Brain pericyte (primary cell): ENCODE measurements at places on chromosomes 5 and 9.

GRCh38 chr5:176542135-176542595 lies 5.0 kb upstream of the RNF44 start:
- DNase-seq = no peak

- DNase-seq = no peak
Observed at GRCh38 chr5:620152-620551, 8.0 kb downstream of the CEP72 start.

DNA sequence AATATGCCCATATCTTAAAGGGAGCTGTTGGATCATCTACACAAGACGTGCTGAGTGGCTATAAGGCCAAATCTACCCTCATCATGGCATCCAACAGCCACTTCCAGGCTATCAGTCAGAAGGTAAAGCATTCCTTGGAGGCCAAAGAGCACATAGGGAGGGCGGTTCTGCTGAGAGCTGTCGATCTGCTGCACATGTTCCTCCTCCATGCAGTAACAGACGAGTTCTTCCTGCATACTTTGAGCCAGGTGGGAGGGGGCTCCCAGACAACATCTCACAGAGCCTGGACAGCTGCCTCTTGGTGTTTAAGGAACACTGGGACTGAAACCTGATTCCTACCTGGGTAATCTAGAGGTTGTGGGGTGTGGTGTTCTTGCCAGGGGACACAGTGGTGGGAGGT lies 93.3 kb upstream of the RAI14 start:
- no peak for DNase-seq

DNA sequence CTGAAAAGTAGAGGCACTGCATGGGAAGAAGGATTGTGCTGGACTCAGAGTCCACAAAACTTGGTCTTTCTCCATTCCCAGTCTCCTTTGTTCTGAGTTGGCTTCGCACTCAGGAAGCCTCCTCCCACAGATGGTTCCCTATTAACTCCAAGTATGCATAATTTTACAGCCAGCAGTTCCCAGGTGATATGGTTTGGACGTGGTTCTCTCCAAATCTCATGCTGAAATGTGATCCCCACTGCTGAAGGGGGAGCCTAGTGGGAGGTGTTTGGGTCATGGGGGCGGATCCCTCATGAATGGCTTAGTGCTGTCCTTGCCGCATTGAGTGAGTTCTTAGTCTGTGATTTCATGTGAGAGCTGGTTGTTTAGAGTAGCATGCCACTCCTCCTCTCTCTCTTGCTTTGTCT lies 86.6 kb downstream of the FEM1C start:
- no peak for DNase-seq

GRCh38 chr9:127216210-127216887 lies 48.2 kb upstream of the GARNL3 start:
- DNase-seq = no peak

DNA sequence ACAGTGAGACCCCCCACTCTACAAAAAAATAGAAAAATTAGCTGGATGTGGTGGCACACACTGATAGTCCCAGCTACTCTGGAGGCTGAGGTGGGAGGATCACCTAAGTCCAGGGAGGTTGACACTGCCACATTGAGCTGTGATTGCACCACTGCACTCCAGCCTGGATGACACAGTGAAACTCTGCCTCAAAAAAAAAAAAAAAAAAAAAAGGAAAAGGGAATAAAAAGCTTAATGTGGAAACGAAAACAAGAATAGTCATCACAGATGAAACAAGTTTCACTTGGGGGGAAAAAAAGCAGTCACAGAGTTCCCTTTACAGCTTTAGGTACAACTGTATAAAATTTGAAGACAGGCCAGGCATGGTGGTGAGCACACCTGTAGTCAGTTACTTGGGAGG lies 84.2 kb downstream of the FNBP1 start:
- DNase-seq = no peak

DNA sequence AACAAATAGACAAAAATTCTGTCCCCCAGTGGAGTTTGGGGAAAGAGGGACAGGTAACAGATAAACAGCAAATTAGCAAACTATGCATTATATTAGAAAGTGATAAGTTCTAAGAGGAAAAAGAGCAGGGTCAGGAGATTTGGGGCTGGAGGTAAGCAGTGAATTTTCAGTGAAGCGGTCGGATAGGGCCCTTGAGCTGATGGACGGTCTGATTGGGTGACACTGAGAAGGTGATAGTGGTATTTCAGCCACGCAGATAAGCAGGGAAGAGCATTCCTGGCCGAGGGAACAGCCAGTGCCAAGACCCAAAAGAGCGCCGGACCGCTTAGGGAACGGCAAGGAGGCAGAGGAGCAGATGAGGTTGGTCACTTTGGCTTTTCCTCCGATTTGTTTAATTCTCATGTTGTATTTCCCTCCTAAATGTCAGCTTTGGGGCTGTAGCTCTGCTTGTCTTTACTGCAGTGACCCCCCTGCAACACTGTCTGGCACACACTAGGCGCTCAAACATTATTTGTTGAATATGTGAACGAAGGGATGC lies 1.1 kb upstream of the PTPN3 start:
- no peak for DNase-seq

DNA sequence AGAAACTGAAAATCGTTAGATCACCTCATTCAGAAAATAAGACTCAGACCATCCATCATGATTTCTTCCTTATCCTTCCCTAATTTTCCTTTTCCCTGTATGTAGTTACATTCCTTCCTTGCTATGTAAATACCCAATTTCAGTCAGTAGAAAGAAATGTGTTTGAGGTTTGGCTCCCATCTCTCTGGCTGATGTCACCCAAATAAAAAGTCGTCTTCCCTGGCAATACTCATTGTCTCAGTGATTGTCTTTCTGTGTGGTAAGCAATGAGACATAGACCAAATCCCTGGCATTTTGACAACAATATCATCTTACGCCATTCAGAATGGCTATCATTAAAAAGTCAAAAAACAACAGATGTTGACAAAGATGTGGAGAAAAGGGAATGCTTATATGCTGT lies 303.9 kb upstream of the EDIL3 start:
- peak; percentile 52 for DNase-seq

- no peak for DNase-seq
Observed at GRCh38 chr5:107772418-107773310, 101.9 kb upstream of the EFNA5 start.

- no peak for DNase-seq
Observed at GRCh38 chr9:136554870-136555269, 9.0 kb upstream of the NOTCH1 start.

- no peak for DNase-seq
Observed at GRCh38 chr5:152932621-152933020, 527.5 kb upstream of the NMUR2 start.

GRCh38 chr9:70427161-70427945 lies 12.9 kb upstream of the KLF9 start:
- no peak for DNase-seq

GRCh38 chr5:143214890-143215289 lies 188.6 kb downstream of the NR3C1 start:
- DNase-seq = no peak

DNA sequence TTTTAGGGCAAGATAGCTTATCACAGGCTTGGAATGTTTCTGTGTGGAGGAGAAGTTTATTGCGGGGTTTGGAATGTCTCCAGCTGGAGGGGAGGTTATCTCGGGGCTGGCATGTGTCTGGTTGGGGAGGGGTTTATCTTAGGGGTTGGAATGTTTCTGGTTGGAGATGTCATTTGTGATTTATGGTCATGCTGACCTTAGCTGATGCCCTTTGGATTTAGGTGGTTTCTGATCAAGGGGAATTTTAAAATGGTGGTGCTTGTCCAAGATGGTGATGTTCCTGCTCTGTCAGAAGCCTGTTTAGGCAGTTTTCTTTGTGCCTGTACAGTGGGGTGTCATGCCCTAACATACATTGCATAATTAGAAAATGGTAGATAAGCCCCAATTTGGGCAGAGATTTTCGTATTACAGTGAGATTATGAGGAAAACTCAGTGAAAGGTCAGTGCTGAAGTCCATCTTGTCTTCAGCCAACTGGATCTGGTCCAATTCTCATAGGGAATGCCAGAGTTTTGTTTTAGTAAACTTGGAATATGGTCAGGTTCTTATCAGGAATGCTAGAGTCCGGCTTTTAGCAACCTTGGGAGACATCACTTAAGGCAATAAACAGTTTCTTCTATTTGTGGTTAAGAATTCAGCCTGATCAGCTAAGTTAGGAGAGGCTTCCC lies 14.3 kb downstream of the CDK20 start:
- DNase-seq = no peak

DNA sequence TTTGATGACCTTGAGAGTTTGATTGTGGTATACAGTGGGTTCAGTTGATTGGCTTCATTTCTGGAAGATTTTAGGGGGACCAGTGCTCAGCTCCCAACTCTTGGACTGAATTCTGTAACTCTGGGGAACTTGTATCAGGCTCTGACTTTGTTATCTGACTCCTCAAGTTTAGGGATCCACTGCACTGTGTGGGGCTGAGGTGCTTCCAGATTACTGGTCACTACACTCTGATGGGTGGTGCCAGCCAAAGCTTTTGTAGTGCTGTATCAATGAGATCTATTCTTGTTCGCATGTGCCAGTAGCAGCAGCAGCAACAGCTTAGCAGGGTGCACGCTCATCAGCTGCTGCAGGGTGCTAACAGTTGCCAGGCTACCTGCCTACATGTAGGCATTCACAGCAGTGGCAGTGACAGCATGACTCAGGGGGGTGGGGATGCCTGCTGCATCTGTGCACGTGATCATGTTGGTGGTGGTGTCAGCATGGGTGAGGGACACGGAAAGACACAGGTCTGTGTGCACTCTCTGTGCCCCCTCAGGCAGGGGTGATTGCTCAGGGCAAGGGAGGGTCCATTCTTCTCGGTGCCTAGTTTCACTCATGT lies 438.8 kb upstream of the SEMA6A start:
- DNase-seq = no peak

DNA sequence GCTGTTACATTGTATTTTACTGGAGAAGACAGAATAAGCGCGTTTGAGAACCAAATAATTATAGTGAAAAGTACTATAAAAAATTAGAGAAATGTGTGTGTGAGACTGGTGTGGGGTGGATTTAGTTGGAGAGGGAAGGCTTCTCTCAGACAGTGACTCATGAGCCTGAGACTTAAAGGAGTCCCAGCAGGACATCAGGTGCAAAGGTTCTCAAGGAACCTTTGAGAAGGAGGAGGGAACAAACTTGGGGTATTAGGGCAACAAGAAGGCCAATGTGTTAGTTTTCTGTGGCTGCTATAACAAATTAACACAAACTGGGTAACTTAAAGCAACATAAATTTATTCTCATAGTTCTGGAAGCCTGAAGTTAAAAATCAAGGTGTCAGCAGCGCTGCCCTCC lies 4.9 kb downstream of the DDX4 start:
- DNase-seq = no peak

- no peak for DNase-seq
Observed at GRCh38 chr5:171661143-171661542, 124.5 kb upstream of the SMIM23 start.

DNA sequence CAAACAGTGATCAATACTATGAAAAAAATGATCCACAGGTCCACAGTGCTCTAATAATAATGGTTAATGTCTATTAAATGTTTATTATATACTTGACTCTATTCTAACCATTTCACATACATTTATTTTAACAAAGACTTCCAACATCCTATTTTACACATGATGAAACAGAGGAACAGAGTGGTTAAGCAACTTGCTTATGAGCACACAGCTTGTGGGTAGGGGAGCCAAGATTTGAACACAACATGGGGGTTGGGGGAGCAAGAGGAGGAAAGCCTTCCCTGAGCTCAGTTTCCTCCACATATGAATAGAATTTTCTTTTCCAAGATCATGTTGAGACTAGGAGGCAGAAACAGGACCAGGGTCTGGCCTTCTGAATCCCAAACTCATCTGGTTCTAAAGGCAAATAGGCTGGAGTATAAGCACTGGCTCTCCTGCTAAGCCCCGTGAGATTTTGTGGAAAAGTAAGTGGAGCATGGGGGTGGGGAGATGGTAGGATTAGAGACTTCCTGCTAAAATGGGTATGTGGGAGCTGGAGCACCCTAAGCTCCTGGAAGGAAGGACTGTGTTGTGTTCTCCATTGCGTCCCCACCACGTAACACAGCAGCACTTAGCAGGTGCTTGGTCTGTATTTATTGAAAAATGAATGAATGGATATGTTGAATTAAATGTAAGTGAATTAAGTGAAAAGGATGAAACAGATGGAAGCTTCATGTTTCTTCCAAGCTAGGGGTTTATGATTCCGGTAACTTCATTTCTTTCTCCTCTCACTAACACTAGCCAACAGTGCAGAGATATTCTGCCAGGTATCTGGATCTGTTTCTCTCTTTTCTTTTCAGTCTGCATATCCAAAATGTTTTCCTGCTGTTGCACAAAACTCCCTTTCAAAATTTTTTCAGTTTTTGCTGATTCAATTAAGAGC lies 26.9 kb upstream of the GALNT10 start:
- DNase-seq = no peak

GRCh38 chr9:109403116-109403515 lies 82.3 kb upstream of the EPB41L4B start:
- no peak for DNase-seq

- no peak for DNase-seq
Observed at GRCh38 chr5:77394064-77394715, 97.9 kb downstream of the WDR41 start.

DNA sequence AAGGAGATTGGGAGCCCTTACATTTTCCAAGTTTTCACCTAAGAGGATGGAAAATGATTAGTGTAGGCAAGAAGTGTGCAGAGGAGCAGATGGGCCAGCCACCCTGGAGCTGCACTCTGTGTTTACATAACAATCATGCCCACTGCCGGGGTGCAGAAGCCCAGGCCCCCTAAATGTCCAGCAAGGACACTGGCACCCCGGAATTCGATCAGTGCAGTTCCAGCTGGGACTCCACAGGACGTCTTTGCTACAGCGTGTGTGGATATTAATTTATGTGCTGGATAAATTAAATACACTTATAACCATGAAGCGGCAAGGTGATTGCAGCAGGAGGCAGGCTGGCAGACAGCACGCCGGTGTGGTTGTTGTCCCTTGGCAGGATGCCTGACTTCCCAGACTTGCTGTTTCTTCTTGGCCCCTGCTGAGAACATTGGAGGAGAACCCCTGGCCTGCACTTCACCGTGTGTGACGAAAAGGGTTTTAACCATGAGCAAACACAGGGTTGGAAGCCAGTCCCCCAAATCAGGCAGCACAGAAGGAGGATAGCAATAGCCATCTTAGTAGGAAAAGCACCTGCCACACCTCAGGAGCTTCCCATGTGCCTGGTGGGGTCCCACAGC lies 73.7 kb downstream of the GADD45G start:
- DNase-seq = no peak

GRCh38 chr5:132376694-132377641 lies 7.5 kb downstream of the SLC22A5 start:
- no peak for DNase-seq
